ENCODE measurements at places on chromosomes 2 and 18. TPM values are rescaled to one million over a fixed set of nuclear protein-coding genes. Genes with fewer than 3 reads are reported as not detected.

GRCh38 chr2:204913854-204914464 lies 368.7 kb downstream of the PARD3B start:
- H3K27me3 ChIP-seq: no peaks in the 10 kb centered on the region
- H3K4me3 ChIP-seq: no peak overlapping the region
- H3K36me3 ChIP-seq: no peaks in the 10 kb centered on the region
- H3K27ac ChIP-seq: no peak overlapping the region
- no peak for DNase-seq
- peaks cover 2% of the 10 kb centered on the region for H3K4me1 ChIP-seq

- DNase-seq: no peak
- no peaks in the 10 kb centered on the region for H3K36me3 ChIP-seq
- H3K4me1 ChIP-seq: no peaks in the 10 kb centered on the region
- H3K27ac ChIP-seq: no peak overlapping the region
- H3K27me3 ChIP-seq: no peaks in the 10 kb centered on the region
Observed at GRCh38 chr2:220096406-220096805, 469.0 kb downstream of the SLC4A3 start.

GRCh38 chr2:73339201-73339600 lies 45.9 kb upstream of the EGR4 start:
- DNase-seq: no peak
- H3K36me3 ChIP-seq: peaks cover 4% of the 10 kb centered on the region
- H3K27me3 ChIP-seq: no peaks in the 10 kb centered on the region
- H3K27ac ChIP-seq: no peak overlapping the region

DNA sequence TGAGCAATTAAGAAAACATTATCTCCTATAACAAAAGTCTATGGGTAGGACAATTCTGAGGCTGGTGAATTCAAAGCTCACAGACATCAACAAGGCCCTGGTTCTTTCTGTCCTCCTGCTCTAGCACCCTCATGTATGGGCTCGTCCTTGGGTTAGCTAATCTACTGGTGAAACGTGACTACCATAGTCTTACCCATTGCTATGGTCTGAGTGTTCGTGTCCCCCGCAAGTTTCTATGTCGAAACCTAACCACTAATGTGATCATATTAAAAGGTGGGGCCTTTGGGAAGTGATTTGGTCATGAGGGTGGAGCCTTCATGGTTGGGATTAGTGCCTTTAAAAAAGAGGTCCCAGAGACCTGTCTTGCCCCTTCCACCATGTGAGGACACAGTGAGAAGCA lies 564.7 kb downstream of the TNS1 start:
- DNase-seq: no peak
- no peaks in the 10 kb centered on the region for H3K4me1 ChIP-seq
- H3K4me3 ChIP-seq: no peak overlapping the region
- H3K36me3 ChIP-seq: no peaks in the 10 kb centered on the region

Gene CNOT11
- 54.6 TPM for total RNA-seq

Gene SERPINB11
- not detected for total RNA-seq

DNA sequence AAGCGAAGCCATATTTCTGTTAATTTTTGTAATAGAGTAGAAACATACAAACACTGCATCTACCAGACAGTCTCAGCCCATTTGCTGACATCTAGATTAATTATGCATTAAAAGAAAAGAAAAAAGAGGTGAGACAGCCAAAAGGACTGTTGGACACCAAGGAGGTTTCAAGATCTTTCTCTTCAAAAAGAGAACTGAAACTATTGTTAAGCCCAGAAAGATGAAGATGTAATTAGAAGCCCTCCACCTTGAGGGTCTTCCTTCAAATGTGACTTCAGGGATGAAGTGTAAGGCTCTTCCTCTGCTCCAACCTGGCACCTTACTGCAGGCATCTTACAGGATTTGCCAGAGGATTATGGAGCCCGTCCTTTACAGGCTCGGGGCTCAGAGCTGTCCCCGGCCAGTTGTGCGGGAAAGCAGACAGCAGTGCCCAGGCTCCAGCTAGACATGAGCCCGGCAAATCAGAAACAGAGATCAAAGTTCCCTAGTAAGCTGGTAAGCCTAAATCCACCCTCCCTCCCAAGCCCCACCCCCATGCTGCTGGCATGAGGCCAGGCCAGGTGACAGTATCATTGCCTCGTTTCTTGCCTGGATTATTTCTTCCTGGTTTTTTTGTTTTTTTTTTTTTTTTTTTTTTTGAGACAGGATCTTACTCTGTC lies 38.9 kb downstream of the ADI1 start:
- no peaks in the 10 kb centered on the region for H3K4me1 ChIP-seq
- no peak for DNase-seq
- H3K4me3 ChIP-seq: no peak overlapping the region
- H3K36me3 ChIP-seq: peaks cover 12% of the 10 kb centered on the region

Gene CKAP2L
- 46.1 TPM for total RNA-seq

Gene LTBP1
- total RNA-seq: 0.10 TPM

GRCh38 chr2:207871911-207872310 lies 102.2 kb upstream of the FZD5 start:
- no peak for DNase-seq
- H3K27ac ChIP-seq: no peak overlapping the region
- H3K36me3 ChIP-seq: no peaks in the 10 kb centered on the region
- H3K27me3 ChIP-seq: no peaks in the 10 kb centered on the region
- peaks cover 2% of the 10 kb centered on the region for H3K4me1 ChIP-seq
